Natural killer cell (primary cell): ENCODE measurements at places on chromosomes 16 and 17. TPM values are rescaled to one million over a fixed set of nuclear protein-coding genes. Genes with fewer than 3 reads are reported as not detected.
A peak's percentile ranks its signal among the peaks of the same experiment; 100 is the strongest.

DNA sequence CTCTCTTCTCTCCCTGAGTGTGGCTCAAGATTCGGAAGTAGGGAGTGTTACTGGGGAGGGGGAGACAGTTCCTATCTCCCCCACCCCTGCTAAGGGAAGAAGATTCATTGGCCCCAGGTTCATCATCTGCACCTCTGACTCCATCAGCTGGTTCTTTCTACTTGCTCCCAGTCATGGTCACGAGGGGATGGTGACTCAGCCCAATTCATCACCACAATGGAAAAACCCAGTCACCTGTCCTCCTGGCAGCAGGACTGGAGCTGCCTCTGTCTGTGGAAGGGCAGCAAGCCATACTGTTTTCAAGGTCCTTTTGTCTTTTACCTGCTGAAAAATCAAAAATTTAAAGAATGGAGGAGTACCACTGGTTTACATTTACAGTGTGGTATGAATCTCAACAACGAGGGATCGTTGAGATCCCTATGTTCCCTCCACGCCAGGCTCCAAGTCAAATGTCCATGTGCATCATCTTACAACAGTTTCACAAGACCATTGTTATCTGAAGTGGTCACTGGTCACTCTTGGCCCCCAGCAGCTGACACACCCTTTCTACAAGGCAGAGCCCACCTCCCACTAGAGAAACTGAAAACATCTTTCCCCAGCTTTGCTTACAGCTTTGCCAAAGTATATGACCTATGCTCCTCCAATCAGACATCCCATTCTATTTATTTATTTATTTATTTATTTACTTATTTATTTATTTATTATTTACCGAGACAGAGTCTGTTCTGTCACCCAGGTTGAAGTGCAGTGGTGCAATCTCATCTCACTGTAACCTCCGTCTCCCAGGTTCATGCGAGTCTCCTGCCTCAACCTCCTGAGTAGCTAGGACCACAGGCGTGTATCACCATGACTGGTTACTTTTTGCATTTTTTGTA, 40.4 kb upstream of the NDRG4 start:
- no peak for DNase-seq

GRCh38 chr17:71535321-71535720, 585.5 kb upstream of the SOX9 start:
- no peak for DNase-seq

GRCh38 chr16:49269201-49269600, 12.4 kb downstream of the CBLN1 start:
- no peak for DNase-seq

DNA sequence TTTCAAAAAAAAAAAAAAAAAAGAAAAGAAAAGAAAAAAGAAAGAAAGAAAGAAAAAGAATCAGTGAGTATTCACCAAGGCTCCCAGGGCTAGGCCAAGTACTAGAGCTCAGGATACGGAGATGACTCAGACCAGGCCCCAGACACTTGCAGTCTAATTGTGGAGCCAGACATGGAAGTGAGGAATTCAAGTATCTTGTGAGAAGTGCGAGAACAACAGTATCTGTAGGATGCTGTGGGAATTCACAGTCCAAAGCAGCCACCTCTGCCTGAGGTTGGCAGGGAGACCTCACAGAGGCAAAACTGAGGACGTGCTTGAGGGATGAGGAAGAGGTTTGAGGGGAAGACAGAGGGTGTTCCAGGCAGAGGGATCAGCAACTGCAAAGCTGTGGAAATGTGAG, 14.0 kb upstream of the ALDOA start:
- no peak for DNase-seq

DNA sequence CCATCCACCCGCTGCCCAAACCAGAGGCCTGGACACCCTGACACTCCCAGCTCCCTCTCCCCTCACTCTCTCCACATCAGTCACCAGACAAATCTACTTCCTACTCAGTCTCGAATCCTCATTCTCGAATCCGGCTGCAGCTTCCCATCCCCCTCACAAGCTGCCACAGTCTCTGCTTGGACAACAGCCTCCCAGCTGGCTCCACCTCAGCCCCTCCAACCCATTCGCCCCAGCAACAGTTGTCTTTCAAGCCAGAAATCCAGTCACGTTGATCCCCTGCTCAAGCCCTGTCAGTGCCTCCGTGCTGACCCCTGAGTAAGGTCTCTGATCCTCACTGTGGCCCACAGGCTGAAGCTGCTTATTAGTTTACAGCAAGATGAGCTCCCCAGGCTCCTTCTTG, 44.2 kb upstream of the MTSS2 start:
- no peak for DNase-seq

- no peak for DNase-seq
Measured at GRCh38 chr17:79936641-79937381, 97.6 kb upstream of the CBX4 start.

DNA sequence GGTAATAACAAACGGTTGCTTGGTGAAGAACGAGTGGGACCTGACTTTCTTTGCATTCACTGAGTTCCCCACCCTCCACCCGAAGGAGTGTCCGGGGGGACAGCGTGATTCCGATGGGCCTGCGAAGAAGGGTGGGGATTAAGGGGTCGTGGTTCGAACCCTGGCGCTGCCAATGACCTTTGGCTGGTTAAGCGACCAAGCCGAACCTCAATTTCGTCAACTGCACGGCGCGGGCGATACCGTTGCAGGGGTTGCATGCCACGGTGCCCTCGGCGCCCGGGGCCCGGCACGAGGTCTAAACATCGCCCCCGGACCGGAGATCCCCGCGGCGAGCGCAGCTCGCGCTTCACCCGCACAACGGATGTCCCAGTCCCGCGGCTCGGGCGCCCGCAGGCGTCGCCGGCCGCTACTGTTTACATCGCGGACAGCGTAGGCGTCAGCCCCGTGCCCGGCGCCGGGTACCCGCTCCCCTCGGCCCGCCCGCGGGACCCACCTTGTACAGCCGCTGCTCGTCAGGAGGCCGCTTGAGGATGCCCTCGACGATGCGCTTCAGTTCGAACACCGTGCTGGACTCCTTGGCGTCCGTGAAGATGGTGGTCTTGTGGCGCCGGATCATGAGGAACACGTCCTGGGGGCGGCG, 460 bp downstream of the ELOB start:
- DNase-seq, result peak; percentile 51

The HAGH gene
- 27.8 TPM for total RNA-seq

The TNFRSF13B gene
- 0.70 TPM for total RNA-seq

The PITPNM3 gene
- 0.75 TPM for total RNA-seq

The ZPBP2 gene
- total RNA-seq, result not detected
